AG04449 (cell line): ENCODE measurements at places on chromosomes 16 and 17.

GRCh38 chr16:70470927-70471341 is 16.5 kb downstream of the FCSK start:
- no peak for DNase-seq

GRCh38 chr16:76287466-76287865 is 10.3 kb downstream of the CNTNAP4 start:
- no peak for DNase-seq

- no peak for DNase-seq
These were observed 9.0 kb downstream of the ZNF23 start for GRCh38 chr16:71453036-71453435.

- DNase-seq: no peak
These were observed 298.4 kb upstream of the SALL1 start for GRCh38 chr16:51449441-51449840.

DNA sequence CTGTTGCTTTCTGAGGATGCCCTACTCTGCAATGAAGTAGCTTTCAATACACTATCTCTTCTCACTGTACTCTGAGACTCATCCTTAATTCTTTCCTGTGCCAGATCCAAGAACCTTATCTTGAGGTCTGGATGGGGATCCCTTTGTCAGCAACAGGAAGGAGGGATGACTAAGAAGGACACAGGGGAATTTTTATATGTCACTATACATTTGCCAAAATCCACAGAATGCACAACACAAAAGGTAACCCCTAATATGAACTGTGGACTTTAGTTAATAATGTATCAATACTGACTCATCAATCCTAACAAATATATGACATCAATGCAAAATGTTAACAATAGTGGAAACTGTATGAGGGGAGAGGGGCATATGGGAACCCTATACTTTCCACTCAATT is 4.7 kb upstream of the RBBP6 start:
- DNase-seq: no peak

- DNase-seq: no peak
These were observed 394.5 kb upstream of the C16orf82 start for GRCh38 chr16:26672206-26672605.

- no peak for DNase-seq
These were observed 1.9 kb downstream of the NQO1 start for GRCh38 chr16:69724414-69724873.

GRCh38 chr17:45688820-45689219 is 95.3 kb upstream of the CRHR1 start:
- no peak for DNase-seq

DNA sequence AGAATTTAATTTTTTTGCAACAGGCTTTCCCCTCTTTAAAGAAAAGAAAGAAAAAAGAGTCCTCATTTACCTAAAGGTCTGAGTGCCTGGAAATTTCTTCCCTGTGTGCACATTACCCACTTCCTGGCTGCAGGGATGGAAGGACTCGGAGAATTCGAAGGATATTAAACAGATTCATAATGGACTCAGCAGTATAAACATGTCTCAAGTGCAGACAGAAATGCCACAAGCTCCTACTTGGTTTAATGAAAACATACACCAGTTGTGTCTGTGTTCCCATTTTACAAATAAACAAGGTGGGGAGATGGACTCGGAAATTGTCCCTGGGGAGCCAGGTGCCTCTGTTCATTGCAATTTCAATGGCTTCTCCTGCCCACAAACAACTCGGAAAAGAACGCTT is 47.2 kb downstream of the MEOX1 start:
- no peak for DNase-seq
